Heart right ventricle (tissue), 16 donors: ENCODE measurements at places on chromosomes 16 and 17. TPM values are rescaled to one million over a fixed set of nuclear protein-coding genes. Genes with fewer than 3 reads are reported as not detected.
A peak's percentile ranks its signal among the peaks of the same experiment; 100 is the strongest.

Gene KRTAP17-1
- total RNA-seq = not detected

- no peak overlapping the region for H3K4me3 ChIP-seq
- H3K4me1 ChIP-seq = peaks cover 25% of the 10 kb centered on the region
- H3K36me3 ChIP-seq = no peaks in the 10 kb centered on the region
- H3K27me3 ChIP-seq = no peaks in the 10 kb centered on the region
Observed at GRCh38 chr16:85275533-85276249, 163.4 kb upstream of the CIBAR2 start.

DNA sequence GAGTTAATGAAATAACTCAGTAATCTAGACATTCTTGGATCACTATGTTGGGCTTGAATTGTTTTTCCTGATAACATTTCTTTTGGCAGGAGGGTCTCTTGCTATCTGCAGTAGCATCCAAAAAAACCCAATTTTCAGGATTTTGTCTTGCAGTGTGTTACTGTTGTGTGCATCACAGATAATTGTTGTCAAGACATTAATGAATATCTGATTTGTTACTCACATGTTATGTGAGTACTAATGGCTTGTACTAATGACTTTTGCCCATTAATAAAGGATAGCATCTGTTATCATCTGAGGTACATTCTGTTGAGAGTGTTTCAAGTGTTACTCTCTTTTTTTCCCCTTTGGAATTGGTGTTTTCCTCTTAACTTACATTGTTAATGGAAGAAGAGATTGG, 10.0 kb downstream of the PRKAR1A start:
- no peak overlapping the region for H3K4me3 ChIP-seq
- peak overlapping the region; percentile 66 for H3K27ac ChIP-seq
- H3K27me3 ChIP-seq = no peaks in the 10 kb centered on the region
- DNase-seq = no peak

Gene SULT1A2
- 0.38 TPM for total RNA-seq

Gene CDH13
- total RNA-seq = 173 TPM

DNA sequence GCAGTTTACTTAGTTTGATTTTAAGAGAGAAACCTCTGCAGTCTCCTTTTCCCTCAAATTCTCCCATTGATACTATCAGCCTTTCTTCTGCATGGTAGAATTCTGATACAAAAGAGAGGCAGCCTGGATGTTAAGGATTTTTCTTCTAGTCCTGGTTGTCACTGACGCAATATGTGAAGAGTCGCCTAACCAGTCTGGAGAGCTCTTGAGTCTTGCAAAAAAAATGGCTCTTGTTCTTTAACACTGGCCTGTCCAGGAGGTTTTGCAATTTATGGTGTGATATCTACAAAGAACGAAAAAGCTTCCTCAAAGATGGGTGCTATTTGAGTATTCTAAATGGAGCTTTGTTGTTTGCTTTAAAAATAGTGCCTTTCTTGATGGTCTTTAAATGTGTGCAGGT, 28.9 kb downstream of the COX10 start:
- no peaks in the 10 kb centered on the region for H3K27me3 ChIP-seq
- peaks cover 19% of the 10 kb centered on the region for H3K4me1 ChIP-seq
- no peak overlapping the region for H3K4me3 ChIP-seq
- H3K36me3 ChIP-seq = peaks cover 19% of the 10 kb centered on the region
- no peak for DNase-seq

DNA sequence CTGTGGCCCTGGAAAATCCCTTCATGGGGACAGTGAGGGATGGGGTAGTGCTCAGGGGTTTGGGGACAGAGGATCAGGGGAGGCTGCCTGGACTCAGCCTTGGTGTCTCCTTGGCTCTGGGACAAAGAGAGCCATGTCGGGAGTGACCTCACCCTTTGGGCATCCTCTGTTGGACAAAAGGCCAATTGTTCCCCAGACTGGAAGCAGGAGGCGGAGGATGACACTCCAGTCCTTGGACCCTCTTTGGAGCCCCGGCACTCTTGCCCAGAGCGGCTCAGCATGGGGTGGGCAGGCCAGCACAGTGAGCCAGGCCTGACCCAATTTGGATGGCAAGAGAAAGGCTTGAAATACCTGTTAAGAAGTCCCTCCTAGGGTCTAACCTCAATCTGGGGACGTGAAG, 39.4 kb upstream of the PHB1 start:
- H3K27me3 ChIP-seq = peaks cover 32% of the 10 kb centered on the region
- no peak overlapping the region for H3K4me3 ChIP-seq
- DNase-seq = no peak
- no peaks in the 10 kb centered on the region for H3K4me1 ChIP-seq

Gene ZNF821
- total RNA-seq = 2.2 TPM

Gene KRT33B
- total RNA-seq = not detected

Gene TNFSF13
- 8.8 TPM for total RNA-seq

- H3K4me3 ChIP-seq = no peak overlapping the region
- no peaks in the 10 kb centered on the region for H3K36me3 ChIP-seq
- peak overlapping the region; percentile 64 for H3K27ac ChIP-seq
- DNase-seq = no peak
Observed at GRCh38 chr16:56295059-56295665, 103.9 kb downstream of the GNAO1 start.
